Stimulated activated CD4-positive, alpha-beta T cell treated with anti-CD3 and anti-CD28 coated beads, Interleukin-1b, Interleukin-23, amount 100 ng/mL, for 1 hour (primary cell): ENCODE measurements at places on chromosomes 16 and 17.

GRCh38 chr16:67421030-67421429 lies 4.8 kb upstream of the ZDHHC1 start:
- DNase-seq = no peak

- no peak for DNase-seq
Observed at GRCh38 chr17:28963841-28964240, 12.5 kb upstream of the PHF12 start.

DNA sequence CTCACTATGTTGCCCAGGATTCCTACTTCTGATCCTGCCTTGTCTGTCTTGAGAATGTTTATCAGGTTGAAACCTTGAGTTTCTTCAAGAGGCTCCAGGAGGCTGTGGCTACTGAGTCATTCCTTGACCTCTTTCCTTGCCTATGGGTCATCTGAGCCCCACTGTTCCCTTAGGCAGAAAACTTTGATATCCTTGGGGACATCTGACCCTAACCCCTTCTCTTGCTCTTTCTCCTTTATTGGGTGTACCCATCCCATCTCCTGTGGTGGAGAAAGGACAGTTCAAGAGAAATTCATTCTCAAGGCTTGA lies 12.5 kb downstream of the ARL4D start:
- no peak for DNase-seq

- DNase-seq = no peak
Observed at GRCh38 chr17:17156107-17156506, 50.0 kb downstream of the PLD6 start.

GRCh38 chr17:35898283-35899070 lies 18.3 kb upstream of the CCL5 start:
- no peak for DNase-seq

GRCh38 chr17:69142175-69142802 lies 594 bp upstream of the ABCA6 start:
- no peak for DNase-seq

DNA sequence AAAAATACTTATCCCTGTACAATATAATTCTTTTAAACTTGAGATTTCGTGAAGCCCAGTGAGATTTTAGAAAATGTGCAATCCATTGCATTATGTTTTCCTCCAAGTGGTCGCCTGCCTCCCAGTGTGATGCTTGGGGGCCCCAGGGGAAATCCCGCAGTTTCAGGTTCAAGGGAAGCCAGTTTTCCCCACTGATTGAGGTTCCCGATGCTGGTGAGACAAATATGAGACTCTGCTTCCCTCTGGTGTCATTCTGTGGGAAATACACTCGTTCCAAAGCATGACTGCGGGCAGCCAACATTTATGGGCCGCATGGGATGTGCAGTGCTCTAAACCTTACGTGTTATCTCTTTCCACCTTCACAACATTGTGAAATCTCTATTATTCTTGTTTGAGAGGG lies 200.8 kb downstream of the PRKCB start:
- DNase-seq = no peak

GRCh38 chr16:583470-583814 lies 6.4 kb upstream of the RAB40C start:
- DNase-seq = no peak

- DNase-seq = no peak
Observed at GRCh38 chr17:11023639-11024479, 186.0 kb upstream of the PIRT start.

DNA sequence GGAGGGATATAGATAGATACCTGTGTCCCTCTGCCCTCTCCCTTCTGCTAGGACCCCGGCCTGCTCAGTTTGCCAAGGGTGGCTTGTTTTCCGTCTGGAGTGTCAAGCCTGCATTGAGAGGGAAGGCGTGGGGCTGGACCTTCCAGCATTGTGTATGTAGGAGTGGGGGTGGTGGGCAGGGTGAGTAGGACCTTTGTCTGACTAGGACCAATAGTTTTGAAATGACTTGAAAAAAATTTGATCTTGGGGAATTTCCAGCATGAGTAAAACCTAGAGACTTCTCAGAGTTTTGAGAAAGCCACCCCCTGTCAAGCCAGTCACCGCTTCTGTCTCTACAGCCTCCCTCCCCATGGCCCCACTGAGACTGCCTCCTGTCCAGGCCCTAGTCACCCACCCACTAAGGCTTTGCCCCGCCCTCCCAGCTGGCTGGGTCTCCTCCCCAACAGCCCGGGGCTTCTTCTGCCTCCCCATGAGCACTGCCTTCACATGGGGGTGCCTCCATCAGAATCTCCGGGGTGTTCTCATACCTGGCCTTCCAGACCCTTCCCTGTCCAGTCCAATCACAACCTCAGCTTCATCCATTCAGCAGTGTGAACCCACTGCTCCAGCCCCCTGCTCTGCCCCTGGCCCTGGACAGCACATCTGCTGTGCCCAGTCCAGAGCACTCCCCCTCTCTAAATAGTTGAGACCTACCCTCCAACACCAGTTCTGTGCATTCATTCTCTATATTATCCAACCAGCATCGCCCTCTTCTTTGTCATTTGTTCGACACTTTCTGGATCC lies 207.0 kb downstream of the MSI2 start:
- DNase-seq = no peak

DNA sequence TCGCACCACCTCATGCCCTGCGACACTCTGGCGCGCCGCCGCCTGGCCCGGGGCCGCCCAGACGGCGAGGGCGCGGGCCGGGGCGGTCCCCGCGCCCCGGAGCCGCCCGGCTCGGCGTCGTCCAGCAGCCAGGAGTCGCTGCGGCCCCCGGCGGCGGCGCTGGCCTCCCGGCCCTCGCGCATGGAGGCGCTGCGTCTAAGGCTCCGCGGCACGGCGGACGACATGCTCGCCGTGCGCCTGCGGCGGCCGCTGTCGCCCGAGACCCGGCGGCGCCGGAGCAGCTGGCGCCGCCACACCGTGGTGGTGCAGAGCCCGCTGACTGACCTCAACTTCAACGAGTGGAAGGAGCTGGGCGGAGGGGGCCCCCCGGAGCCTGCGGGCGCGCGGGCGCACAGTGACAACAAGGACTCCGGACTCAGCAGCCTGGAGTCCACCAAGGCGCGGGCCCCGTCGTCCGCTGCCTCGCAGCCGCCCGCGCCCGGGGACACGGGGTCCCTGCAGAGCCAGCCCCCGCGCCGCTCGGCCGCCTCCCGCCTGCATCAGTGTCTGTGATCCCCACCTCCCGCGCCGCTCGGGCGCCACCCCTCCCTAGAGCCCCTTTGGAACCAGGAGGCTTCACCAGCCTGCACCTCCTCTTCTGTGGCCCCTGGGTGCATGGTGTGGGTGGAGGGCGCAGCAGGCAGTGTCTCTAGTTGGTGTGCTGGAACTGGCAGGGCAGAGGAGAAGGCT lies 82.3 kb downstream of the ARHGAP23 start:
- DNase-seq = no peak

DNA sequence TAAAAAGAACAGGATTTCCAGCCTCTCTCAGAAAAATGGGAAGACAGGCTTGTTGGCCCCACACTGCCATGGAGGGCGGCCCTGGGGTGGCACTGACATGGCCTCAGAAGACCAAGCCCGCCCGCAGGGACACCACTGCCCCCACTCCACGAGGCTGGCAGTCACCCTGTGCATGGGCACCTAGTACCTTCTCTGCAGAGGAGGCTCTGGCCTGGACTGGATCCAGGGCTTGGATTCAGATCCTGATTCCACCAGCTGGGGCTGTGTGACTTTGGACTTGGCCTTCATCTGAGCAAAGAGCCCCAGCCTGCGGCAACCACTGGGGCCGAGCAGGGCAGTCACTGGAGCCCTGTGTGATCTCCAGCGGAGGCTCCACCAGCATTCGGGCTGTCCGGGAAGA lies 16.8 kb upstream of the FASN start:
- no peak for DNase-seq

GRCh38 chr17:34254651-34255380 lies at the start of gene CCL2:
Gene CCL2, plus strand, starts transcription at chr17:34255285. Its CDS starts 65 bp downstream, at chr17:34255350.
- no peak for DNase-seq

DNA sequence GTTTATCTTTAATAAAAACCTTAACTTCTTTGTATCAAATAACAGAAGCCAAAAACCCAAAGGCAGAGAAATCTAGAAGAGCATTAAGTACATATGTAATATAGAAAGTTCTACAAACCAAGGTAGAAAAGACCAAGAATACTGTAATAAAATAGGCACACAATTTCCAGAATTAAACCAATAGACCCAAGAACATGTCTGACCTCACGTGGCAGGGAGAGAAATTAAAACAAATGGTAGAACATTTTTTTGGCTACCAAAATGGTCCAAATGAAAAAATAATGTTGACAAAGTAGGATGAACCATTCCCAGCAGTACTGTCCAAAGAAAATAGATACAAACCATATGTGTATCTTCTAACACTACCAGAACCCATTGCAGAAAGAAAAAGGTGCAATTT lies 183.5 kb downstream of the CPPED1 start:
- no peak for DNase-seq

GRCh38 chr17:3944485-3945388 lies 19.5 kb downstream of the ATP2A3 start:
- no peak for DNase-seq
